ENCODE measurements at places on chromosomes 13 and 19.

DNA sequence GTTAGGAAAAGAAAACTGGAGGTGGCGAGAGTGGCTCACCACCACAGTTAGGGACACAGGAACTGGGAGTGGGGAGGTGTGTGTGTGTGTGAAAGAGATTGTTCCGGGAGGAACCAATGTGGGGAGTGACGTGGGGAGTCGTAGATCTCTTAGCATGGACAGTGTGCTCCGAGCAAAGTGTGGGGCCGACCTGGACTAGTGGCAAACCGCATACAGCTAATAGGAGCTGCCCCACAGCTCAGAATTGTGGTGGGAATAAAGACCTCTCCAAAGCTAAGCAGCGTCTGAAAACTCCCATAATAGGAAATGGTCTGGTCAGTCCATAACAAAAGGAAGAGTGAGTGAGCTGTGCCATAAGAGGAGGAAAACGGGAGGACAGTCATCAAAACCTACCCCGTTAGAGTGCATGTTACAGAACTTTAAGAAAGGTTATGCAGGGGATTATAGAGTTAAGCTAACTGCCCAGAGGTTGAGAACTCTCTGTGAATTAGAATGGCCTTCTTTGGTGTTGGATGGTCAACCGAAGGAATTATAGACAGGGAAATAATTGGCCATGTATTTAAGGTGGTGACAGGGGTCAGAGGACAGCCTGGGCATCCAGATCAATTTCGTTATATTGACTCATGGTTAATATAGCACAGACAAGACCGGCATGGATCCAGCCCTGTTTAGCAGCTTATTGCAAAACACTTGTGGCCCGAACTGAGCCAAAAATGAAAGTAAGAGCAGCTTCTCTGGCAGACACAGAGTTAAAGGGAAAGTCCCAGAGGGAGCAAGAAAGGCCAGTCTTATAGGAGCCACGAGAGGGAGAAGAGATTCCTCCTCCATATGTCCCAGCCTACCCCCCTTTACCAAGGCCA, 8.9 kb upstream of the SLC15A1 start:
- DNase-seq, result no peak

DNA sequence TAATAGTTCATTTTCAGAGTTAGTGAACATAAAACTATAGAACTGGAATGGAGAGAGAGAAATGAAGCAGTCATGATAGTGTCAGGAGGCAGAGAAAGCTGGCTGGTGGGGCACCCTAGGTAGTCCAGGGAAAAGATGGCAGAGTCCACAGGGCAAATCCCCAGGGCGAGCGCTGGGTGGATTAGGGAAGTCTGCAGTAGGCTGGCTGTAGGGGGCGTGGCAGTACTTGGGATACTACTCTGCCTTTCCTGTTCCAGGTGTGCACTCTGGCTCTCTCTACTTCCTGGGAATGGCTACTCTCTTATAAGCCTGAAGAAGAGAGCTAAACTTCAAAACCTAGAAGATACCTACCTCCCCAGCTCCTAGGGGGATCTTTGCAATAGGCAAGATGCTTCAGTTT, 232.9 kb upstream of the SLC10A2 start:
- no peak for DNase-seq

DNA sequence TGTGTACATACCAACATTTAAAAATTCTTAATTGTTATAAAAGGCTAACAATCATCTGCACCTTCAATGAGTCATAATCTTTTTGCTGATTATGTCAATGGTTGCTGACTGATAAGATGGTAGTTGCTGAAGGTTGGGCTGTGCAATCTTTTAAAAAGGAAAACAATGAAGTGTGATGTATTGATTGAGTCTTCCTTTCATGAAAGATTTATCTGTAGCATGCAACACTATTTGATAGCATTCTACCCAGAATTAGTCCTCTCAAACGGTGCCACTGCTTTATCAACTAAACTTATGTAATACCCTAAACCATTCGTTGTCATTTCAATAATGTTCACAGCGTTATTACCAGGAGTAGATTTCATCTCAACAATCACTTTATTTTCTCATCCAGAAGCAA, 2360.6 kb downstream of the PCDH9 start:
- no peak for DNase-seq

DNA sequence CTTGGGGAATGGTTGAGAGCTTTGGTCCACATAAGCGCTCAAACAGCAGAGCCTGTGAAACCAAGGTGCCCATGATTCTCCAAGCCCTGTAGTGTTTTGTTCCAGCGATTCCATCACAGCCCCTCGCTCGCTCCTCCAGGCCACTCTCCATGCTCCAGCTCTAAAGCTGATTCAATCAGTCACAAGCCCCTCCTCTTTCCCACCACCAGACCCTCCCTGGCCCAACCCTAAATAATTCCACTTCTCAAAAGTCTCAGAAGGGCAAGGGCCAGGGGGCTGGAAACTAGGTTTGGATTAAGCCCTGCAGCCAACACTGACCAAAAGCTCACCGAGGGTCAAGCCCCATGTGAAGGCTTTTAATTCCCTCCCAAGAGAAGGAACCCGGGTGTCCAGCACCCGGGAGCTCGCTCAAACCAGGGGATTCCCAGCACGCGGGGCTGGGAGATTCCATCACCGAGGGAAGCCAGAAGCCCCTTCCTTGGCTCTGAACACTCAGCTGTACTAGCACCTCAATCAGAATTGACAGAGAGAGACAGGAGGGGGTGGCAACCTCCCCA, 1.5 kb downstream of the ZNF296 start:
- no peak for DNase-seq

- DNase-seq, result no peak
Measured at GRCh38 chr13:80054806-80055205, 286.1 kb downstream of the SPRY2 start.

DNA sequence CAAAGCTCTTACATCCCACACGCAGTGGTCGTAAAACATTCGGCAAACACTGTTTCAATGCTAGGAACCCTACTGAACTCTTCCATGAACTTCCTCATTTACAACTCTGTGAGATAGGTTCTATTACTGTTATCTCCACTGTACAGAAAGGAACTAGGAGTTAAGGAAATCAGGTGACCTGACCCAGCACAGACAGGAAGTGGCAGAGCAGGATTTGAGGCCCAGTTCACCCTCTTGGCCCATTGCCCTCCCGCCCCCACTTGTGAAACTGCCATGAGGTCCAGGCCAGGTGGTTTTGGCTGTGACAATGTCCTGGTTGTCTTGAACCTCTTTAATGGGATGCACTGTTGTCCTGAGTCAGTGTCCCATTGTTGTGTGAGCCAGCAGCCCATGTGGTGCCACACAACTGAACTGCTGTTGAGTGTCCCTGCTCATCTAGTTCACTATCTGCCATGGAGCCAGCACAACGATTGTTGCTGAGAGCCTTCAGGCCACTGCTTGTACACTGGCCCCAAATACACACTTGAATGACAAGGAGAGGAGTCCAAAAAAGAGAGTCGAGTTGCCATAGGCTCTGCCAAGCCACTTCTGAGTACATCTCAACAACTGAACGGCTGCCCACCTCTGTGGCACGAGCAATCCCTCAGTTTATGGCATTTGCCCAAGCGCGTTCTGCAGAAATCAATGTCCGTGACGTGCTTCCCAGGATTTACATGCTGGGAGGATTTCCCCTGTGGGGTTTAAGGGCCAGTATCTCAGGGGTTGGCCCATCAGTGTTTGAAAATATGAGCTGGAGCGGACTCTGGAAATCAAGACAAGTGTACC, 484.6 kb downstream of the TSHZ3 start:
- DNase-seq, result no peak

DNA sequence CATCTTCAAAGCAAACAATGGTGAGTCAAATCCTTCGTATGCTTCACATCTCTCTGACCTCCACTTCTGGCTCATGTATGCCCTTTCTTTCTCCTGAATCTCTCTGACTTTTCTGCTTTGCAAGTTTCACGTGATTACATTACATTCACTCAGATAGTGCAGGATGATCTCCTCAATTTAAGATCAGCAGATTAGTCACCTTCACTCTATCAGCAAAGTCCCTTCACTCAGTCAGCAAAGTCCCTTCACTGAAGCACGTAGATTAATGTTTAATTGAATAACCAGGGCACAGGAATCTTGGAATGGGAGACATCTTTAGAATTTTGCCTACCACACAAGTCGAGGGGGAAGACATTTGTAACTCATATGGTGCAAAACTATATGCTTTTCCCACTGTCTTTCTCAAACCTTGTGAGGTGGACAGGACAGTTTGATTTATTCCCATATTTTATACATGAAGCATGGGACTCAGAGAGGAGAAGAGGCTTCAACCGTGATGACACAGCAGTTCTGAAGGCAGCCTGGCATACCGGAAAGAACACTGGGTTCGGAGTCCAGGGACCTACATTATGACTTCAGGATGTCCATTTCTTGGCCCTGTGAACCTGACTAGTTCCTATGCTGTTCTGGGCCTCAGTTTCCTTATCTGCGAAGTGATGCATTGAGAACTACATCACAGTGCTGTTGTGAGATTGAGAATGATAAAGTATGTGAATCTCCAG, 23.3 kb downstream of the SIGLECL1 start:
- DNase-seq, result no peak

DNA sequence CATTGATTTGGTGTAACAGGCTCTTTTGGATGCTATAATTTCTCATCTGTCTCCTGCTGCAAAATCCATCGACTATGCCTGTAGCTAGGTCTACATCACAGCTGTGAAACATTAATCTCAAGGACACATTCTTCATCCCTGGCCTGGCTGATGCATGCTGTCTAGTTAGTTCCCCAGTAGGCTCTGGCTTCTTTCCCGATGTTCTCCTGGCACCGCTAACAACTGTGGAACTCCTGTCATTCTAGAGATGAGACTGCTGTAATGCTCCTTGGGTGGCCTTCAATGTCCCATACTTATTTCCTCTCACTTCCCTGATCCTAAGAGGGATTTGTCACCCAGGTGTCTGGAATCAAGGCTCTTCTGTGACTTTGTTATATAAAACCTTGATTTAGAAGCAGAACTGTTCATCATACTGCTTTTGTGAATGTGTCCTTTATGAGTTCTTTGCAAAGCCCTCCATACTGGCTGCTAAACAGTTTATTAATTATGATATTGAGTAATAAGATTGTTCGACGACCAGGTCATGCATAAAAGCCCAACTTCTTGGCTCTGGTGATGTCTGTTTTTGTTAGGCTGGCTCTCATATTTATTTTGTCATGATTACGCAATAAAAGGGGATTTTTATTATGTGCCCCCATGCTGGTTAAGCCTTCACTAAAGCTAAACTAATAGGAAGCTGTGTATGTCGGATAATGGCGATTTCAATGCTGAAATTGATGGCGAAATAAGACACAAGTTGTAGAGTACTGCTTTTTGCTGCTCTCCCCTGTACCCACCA, 227.5 kb downstream of the DCT start:
- DNase-seq, result no peak

DNA sequence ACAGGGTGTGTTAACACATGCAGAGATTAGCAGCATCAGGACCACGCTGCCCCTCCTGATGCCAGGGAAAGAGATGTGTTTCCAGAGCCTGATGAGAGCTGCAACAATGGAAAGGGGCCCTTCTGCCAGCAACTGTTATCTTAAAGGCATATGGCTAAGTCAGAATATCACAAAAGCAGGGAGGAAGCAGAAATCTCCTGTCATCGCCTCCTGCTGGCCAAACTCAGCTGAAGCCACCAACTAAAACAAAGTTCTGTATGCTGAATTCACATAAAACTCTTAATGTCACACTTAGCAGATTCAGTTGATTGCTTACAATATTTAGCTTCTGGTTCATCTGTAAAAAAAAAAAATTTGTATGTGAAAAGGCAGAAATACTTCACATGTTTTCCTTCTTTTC, 178.2 kb downstream of the GPC5 start:
- DNase-seq, result no peak

DNA sequence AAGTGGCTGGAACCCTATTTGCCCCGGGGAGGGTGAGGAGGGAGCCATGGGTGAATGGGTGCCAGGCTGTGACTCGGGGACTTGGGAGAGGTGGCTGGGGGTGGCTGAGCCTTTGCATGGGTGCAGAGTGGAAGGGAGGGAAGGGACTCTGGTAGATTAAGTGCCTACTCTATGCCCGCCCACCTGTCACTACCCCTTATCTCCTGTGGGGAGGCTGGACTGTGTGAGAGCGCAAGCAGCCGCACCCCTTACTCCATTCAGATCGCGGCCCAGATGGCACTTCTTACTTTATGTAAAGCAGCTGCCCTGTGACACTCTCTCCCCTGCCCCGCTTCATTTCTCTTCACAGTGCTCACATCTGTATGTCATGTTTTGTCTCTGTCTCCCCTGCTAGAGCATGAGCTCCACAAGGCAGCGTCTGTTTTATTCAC, 2.9 kb downstream of the KASH5 start:
- no peak for DNase-seq

DNA sequence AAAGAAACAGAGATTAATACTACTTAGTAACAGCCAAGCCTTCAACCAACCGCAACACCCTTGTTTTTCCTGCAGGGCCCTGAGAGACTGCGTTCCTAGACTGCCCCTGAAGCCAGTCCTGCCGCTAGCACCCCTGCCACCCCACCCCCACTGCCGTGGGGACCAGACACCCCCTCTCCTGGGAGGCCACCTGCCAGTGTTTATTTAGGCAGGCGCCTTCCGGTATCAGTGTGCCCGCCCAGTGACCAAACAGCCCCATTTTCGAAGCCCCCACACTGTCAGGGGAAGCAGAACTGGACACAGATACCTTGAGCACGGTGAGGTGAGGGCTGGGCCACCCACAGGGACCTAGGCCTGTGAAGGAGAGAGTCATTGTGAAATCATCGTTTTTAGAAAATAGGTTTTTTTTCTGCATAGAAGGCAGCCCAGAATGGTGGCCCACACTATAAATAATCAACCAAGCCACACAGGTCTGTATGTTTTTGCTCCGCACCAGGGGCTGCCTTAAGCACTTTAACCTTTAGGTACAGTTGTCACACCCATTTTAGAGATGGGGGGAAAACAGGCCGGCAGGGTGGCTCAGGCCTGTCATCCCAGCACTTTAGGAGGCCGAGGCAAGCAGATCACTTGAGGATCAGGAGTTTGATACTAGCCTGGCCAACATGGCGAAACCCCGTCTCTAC, 3.5 kb upstream of the TLE5 start:
- DNase-seq, result no peak

DNA sequence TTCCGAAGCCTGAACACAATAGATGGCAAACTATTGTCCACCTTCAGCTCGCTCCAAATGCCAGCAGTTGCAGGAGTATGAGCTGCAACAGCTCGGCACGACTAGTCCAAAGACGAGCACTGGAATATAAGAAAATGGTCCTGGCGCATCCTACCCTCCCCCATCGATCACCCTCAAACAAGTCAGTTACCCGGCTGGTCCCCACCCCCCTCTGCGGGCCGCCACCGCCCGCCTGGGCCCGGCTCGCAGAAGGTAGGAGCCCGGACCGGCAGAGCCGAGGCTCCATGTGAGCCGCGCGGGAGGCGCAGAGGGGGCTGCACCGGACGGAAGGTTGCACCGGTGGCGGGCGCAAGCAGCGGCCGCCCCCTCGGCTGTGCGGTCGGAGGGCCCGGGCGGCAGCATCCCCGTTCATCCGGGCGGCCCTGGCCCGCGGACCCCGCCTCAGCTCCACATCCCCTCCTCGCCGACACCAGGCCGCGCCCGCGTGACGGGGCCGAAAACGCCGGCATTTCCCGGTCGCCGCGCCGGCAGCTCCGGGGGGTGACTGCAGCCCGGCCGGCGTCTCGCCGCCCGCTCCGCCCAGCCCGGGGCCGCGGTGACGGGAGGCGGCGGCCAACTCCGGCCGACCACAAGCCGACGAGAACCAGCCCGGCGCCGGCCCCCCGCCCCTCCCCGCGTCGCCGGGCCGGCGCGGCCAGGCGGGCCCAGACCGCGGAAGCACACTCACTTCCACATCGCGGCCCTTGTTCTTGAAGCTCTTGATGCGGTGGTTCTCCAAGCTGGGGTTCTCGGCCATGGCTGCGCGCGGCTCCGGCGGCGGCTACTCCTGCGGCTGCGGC, 552 bp downstream of the KPNA3 start:
- DNase-seq, result peak; percentile 26

- DNase-seq, result no peak
Measured at GRCh38 chr13:48334534-48335127, 31.1 kb downstream of the RB1 start.
